ENCODE measurements at places on chromosomes 4 and X.

- no peak for DNase-seq
Measured at GRCh38 chr4:120088507-120088906, 21.9 kb upstream of the MAD2L1 start.

DNA sequence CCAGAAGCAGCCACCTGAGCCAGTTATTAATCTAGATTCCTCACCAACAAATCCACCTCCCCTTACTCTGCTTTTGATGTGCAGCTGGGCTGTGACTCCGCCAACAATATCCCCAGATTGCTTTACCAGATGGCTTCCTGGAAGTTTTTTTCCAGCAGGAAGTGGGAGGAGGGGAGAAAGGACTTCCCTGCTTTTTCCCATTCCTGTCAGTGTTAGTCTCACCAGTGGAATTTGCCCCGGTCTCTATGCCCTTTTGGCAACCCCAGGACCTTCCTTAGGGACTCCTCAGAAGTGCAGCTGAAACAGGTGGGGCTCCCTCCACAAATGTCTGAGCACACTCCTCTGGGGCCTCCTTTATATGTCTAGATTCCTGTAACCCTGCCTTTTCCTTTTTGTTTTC, 465.2 kb upstream of the IGFBP7 start:
- DNase-seq: no peak

- no peak for DNase-seq
Measured at GRCh38 chr4:40731792-40732245, 17.9 kb upstream of the NSUN7 start.

GRCh38 chr4:106602711-106603110, 234.1 kb upstream of the GIMD1 start:
- no peak for DNase-seq

DNA sequence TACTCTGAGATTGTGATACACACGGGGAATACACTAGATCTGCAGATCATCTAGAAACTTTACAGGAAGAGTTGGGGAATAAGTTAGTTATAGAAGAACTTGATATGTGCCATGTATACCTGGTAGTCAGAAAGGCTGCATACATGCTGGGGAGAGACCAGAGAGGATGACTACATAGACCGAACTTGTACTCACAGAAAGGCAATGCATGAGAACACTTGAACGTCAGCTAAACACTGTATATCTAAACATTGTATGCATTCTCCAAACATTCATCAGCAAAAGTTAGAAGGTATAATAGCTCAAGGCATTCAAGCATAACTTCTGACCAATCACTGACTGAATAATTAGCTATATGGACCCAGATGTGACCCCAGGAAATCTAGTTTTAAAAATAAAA, 78.0 kb upstream of the PDHA2 start:
- no peak for DNase-seq

DNA sequence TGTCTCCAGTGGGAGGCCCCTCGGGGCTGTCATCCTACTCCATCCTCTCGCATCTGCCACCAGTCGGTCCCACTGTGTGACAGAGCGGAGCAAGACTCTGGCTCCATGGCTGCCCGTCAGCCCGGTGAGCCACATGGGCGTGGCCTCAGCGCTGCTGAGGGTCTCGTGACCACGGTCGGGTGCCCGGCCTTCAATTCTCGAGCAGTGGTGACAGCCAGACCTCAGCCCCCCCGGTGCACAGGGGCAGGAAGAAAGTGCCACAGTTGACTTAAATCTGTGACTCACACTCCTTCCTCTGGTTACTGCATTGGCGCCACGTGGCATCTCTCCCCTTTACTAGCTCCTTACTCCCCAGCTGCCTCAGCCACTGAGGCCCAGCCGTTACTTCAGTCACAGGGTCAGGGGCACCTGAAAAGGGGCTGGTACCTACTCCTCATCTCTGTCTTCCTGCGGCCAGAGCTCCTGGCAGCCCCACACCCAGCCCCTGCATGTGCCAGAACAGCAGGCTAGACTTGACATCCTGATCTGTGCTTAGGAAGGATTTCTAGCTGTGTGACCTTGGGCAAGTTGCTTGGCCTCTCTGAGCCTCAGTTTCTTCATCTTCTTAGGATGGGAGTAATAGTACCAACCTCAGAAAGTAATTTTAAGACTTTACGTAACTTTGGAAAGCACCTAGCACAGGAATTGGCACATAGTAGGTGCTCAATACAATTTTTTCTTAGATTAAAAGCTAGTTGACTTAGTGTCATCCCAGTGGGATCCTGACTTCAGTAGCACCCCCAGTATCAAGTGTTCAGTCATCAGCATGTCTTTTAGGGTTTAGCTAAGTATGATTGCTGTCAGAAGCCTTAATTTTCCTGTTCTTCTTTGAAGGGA, 66.1 kb downstream of the TNIP2 start:
- no peak for DNase-seq

GRCh38 chr4:83498187-83498586, 13.3 kb upstream of the ABRAXAS1 start:
- DNase-seq: no peak

DNA sequence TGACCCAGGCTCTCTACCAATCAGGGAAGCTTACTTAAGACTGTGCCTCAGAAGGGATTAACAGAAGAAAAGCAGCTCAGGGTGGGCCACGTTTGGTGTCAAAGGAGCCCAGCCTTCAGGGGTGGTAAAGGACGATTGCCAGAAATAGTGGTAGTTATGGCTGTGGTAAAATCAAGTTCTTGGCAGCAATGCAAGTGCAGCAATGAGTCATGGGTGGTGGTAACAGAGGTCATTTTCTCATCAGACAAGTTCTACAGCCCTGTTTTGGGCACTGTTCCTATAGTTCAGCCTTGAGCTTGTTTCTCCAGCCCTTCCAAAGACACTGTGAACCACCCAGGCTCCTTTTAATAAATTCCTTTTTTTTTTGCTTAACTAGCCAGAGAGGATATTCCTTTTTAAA, 120.3 kb downstream of the EFHC2 start:
- no peak for DNase-seq

All from CD4-positive, alpha-beta T cell treated with Interleukin-6 at 100 ng/mL for 8 hours (primary cell).